ENCODE measurements at places on chromosomes 1 and 21.

- no peak for DNase-seq
Observed at GRCh38 chr1:151384584-151384983, 12.1 kb upstream of the SELENBP1 start.

- DNase-seq: no peak
Observed at GRCh38 chr1:181989261-181989920, 72.1 kb downstream of the ZNF648 start.

- DNase-seq: no peak
Observed at GRCh38 chr1:213089924-213090677, 39.1 kb downstream of the RPS6KC1 start.

- no peak for DNase-seq
Observed at GRCh38 chr1:52917581-52917980, 4.0 kb downstream of the ECHDC2 start.

DNA sequence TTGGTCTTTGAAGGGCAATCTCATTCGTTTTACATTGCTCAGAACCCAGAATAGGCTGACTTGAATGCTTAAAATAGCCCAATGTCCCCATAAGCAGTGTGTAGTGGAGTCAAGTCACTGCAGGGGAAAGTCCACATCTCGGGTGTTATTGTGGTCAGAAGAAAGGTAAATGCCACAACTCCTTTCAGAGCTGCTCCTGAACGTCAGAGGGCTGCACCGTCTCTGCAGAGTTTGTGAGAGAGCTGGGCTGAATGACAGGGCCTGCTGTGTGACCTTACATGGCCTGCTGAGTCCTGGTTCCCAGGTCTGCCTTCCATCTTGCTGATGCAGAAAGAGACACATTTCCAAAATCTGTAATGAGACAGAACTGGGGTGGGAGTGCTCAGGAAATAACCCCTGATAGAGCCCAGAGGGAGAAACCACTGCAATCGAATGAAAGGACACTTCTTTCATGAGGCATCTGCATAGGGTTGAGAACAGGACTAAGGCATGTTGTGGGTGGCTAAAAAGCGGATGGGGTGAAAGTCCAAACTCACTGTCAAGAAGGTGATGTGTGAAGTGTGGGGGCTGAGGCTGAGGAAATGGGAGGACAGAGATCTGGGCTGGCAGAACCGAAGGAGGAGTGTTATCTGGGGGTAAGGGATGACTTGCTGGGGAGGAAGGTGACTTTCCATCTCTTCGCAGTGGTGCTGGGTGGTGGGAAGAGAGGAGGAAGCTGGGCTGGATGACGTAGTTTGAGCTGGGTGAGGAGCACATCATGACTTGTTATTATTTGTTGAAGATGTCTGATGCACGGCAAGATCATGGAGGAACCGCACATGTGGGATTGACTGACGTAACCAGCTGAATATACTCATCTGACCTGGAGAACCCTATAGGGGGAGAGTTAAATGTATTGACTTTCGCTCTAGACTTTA is 33.7 kb downstream of the XCL2 start:
- DNase-seq: no peak

DNA sequence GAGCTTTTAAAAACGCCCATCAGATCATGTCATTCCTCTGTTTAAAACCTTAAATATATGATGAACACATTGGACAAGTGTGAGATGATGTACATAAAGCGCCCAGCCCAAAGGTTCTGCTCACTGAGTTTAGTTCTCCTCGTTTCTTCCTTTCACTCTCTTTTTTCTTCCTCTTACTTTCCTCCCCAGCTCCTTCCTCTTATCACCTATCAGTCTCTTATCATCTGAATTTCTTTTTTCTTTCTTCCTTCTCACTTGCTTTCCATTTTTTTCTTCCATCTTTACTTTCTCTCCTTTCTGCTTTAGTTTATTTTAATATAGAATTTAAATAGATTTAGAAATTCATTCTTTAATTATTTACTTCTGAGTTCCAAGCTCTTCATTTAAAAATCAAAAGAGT is 17.8 kb upstream of the POGZ start:
- DNase-seq: no peak

- no peak for DNase-seq
Observed at GRCh38 chr1:10744654-10745238, 51.7 kb downstream of the CASZ1 start.

DNA sequence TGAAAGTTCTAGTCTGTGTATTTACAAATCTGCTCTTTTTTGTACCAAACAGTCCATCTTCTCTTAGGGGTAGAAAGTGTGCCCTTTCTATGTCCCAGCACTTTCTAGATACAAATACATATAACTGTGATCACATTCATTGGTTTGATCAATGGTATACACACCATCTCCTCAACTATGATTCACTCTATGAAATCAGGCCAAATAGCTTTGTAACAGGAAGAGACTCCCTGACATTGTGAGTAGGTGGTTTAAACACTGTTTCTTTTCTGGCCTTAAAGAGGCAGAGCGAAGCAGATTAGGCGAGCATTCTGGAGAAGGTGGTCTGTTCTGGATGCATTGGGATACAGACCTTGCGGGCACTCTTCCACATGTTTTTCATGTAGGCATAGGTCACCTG is 39.3 kb upstream of the EXOSC10 start:
- DNase-seq: no peak
